ENCODE measurements at places on chromosomes 6 and 20. TPM values are rescaled to one million over a fixed set of nuclear protein-coding genes. Genes with fewer than 3 reads are reported as not detected.

Gene SPTLC3
- 18.7 TPM for total RNA-seq

Gene EYA4
- total RNA-seq = 2.6 TPM

Gene TCF15
- total RNA-seq = 0.65 TPM

Gene POLR3F
- 6.6 TPM for total RNA-seq

Gene ATP6V1G2
- total RNA-seq = 1.6 TPM

Gene SLC13A3
- total RNA-seq = 2.0 TPM

Gene LY6G6D
- not detected for total RNA-seq

Gene DUSP15
- 0.80 TPM for total RNA-seq

Gene PM20D2
- 8.1 TPM for total RNA-seq

Gene GSTA2
- total RNA-seq = 4.8 TPM

Gene RNF182
- total RNA-seq = 5.3 TPM

Gene MTCH1
- total RNA-seq = 194 TPM

Gene TUBB1
- total RNA-seq = 6.5 TPM

Gene NUDT3
- 29.1 TPM for total RNA-seq

Gene MATN4
- total RNA-seq = not detected

Gene BTNL2
- total RNA-seq = not detected

Gene KIF25
- 0.56 TPM for total RNA-seq

Gene SLC22A2
- total RNA-seq = not detected

Gene CDH22
- total RNA-seq = 0.35 TPM

Gene HCK
- total RNA-seq = 99.9 TPM

Gene COL21A1
- total RNA-seq = 9.4 TPM

Gene SRSF12
- not detected for total RNA-seq

Gene DSE
- total RNA-seq = 59.7 TPM

Gene LTA
- not detected for total RNA-seq

Gene MYH7B
- 0.56 TPM for total RNA-seq
